NCI-H2107 (cell line): ENCODE measurements at places on chromosomes 13 and 19.

DNA sequence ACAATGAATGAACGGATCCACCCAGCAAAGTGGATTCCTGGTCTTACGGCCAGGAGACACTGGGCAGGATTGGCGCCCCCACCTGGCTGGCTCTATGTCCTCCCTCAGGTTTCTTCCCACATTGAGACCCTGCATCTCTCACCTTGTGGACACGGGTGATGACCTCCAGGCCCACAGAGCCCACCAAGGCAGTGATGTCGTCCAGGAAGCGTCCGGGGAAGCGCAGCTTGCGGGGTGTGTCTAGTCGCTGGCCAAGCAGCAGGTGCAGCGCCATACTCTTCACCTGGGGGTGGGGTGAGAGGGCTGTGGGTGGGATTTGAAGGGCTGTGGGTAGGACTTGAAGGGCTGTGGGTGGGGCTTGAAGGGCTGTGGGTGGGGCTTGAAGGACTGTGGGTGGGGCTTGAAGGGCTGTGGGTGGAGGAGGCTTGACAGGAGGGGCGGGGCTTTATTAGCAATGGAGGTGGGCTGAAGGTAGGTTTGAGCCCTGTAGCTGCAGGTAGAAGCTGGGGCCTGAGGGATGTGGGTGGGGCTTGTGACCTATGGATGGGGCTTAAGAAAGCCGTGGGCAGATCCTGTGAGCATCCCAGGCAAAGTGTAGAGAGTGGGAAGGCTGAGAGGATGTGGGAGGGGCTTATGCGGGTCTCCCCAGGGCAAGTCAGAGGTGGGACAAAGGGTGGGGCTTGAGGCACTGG, 12.1 kb upstream of the ANGPTL8 start:
- DNase-seq: no peak

DNA sequence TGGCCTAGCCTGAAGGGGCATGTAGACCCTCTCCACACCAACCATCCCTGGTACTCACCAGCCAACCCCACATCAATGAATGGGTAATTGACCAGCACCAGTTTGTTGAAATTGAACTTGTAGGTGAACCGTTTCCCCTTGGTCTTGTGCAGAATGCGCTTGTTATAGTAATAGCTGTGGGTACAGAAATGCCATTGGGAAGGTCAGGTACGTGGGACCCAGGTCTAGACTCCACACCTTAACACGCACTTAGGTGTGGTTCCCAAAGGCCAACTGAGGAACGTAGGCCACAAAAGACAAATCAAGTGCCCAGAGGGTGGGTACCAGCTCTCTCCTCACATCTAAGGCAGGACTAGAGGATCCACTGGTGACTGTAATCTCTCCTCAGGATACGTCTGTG, 5.2 kb downstream of the ERF start:
- no peak for DNase-seq

- DNase-seq: no peak
These were observed 1.4 kb downstream of the UHRF1 start for GRCh38 chr19:4910594-4911281.

DNA sequence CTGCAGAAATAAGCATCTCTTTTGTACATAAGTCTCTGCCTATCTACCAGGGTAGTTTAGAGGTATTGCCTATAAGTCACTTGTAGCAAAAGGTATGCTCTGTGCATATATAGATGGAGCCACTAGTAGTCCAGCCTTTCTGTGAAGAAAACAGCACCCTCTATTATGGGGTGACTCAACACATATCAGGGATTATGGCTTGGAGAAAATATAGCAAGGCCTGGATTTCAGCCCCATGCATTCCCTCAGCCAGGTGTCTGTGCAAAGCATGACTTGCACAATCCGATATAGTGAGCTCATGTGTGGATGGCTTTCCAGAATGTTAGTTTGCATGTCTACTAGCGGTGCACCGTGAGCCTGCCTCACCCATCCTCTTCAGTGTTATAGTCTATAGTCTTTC, 13.4 kb upstream of the NALCN start:
- no peak for DNase-seq

- DNase-seq: no peak
These were observed 358.7 kb downstream of the IRS2 start for GRCh38 chr13:109427695-109428094.

- DNase-seq: no peak
These were observed 8.9 kb downstream of the COG3 start for GRCh38 chr13:45473627-45474026.

DNA sequence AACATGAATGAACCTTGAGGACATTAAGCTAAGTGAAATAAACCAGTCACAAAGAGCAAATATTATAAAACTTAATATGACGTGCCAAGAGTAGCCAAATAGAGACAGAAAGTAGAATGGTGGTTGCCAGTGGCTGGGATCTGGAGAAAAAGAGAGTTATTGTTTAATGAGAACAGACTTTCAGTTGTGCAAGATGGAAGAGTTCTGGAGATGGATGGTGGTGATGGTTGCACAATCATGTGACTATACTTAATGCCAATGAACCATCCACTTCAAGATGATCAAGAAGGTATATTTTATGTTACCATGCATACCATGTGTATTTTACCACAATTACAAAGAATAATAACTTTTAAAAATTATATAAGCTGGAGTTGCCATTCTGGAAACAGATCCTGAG, 65.7 kb upstream of the MTIF3 start:
- no peak for DNase-seq

DNA sequence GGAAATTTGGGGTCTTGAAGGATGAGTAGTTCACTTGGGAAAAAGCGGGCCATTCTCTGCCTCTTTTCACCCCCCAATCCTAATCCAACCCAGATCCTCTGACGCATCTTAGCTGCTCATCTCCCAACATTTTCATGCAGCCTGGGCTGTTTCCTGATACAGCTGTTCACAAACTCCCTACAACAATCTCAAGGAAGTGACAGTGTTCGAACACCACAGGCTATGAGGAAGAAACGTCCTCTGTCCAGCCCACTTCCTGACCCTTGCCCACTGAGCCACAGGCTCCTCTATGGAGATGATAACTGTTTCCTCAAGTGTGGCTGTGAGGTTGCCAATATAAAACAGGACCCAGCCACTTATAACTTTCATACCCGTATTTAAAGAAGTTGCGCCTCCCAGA, 16.2 kb downstream of the LMTK3 start:
- DNase-seq: no peak
